ENCODE measurements at places on chromosomes 2 and 18. TPM values are rescaled to one million over a fixed set of nuclear protein-coding genes. Genes with fewer than 3 reads are reported as not detected.

DNA sequence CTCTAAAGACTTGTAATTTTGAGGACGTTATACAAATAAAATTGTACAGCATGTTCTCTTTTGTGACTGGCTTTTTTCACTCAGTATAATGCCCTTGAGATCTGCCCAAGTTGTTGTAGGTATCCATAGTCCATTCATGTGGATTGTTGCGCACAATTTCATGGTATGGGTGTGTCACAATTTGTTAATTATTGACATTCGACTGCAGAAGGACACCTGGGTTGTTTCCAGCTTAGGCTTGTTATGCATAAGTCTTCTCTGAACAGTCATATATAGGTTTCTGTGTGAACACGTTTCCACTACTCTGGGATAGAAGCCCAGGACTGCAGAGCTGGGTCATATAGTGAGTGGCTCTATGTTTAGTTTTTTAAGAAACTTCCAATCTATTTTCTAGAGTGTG lies 800.8 kb upstream of the SALL3 start:
- no peak for DNase-seq

DNA sequence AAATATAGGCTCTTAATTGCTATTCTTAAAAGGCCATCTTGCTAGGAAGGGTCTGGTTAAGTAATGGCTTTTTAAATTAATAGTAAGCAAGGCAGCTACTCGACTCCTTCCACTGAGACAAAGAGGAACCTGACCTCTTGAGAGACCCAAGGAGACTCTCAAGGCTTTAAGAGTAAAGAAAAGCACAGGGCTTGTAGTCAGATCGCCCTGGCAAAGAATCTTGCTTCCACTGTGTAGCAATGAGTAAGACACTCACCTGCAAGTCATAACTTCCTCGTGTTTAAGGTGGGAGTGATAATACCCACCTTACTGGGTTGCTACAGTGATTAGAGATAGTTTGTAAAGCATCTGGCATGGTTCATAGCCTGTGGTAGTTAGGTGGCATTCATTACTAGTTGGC lies 274.5 kb downstream of the TSN start:
- no peak for DNase-seq

DNA sequence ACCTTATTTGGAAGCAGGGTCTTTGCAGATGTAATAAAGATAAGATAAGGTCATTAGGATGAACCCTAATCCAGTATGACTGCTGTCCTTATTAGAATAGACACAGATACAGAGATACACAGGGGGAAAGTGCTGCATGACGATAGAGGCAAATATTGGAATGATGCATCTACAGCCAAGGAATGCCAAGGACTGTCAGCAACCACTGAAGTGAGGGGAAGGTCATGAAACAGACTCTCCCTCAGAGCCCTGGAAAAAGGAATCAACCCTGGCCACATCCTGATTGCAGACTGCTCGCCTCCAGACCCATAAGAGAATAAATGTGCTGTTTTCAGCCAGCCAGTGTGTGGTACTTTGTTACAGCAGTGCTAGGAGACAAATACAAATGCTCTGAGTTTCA lies 14.8 kb downstream of the TMEM237 start:
- DNase-seq: no peak

DNA sequence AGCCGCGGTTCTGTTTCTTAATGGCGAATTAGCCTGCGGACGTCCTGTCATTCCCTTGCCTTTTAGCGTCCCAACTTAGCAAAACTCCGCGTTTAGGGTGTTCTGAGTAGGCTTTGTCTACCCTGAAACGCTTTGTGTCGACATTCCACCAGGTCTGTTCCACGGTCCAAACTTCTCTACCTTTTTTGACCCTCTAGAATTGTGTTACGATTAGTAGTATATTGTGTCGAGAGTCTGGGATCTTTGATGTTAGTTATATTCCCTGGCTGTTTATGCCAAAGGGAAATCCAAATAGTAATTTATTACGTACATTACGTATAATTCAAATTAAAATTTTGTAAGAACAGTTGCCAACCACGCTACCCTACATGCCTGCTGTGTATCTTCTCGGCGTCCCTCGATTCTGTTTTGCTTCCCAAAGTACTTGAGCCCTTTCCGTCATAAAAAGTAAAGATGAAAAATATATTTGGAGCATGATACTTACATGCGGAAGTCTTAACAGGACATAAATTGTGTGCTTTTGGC lies 495 bp upstream of the TTC32 start:
- no peak for DNase-seq

DNA sequence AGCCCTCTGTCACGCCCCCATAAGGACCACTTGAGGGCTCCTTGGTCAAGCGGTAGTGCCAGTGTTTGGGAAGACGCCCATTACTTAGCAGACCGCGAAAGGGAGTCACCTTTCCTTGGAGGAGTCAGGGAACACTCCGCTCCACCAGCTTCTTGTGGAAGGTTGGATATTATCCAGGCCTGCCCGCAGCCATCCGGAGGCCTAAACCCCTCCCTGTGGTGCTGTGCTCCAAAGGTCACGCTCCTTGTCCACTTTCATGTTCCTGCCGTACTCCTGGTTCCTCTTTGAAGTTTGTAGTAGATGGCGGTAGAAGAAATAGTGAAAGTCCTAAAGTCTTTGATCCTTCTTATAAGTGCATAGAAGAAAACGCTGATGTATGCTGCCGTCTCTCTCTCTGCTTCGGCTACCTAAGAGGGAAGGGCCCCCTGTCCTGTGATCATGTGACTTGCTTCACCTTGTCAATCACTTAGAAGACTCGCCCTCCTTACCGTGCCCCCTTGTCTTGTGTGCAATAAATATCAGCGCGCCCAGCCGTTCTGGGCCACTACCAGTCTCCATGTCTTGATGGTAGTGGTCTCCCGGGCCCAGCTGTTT lies 1.7 kb upstream of the CATIP start:
- no peak for DNase-seq

GRCh38 chr18:56238576-56238975 lies 399.8 kb downstream of the TXNL1 start:
- DNase-seq: no peak

GRCh38 chr2:89850481-89850880 lies 1159.0 kb downstream of the RPIA start:
- DNase-seq: no peak

DNA sequence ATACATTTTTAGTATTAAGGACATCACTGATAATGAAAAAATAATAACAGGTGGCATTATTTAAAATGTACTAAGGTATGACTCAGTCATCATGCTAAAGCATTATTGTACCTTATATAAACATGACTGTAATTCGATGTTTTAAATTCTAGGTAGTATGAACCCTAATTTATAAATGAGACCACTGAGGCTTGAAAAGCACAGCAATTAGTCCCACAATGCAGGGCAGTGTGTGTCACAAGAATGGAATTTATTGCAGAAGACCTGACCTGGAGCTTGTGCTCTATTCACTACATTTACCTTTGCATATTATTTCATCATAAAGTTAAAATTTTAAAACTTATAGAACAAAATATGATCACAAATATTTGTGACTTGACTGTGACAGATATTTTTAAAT lies 358.5 kb upstream of the DSEL start:
- no peak for DNase-seq

DNA sequence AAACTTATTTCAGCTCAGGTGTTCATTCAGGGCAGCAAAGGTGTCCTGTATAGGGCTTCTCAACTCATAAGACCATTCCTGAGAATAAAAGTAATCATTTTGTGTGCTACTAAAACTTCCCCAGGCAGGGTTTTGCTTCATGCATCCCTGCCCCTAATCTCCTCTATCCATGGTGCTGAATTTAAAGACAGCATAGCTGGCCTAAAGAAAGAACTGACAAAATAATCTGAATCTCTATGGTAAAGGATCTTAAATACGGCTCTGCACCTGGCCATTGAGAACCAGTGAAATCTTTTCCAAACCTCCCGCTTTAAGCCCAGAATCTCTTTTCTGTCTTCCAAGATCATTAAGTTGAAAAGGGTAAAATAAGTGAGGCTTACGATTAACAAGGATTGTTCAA lies 292.1 kb upstream of the KLHL29 start:
- no peak for DNase-seq

DNA sequence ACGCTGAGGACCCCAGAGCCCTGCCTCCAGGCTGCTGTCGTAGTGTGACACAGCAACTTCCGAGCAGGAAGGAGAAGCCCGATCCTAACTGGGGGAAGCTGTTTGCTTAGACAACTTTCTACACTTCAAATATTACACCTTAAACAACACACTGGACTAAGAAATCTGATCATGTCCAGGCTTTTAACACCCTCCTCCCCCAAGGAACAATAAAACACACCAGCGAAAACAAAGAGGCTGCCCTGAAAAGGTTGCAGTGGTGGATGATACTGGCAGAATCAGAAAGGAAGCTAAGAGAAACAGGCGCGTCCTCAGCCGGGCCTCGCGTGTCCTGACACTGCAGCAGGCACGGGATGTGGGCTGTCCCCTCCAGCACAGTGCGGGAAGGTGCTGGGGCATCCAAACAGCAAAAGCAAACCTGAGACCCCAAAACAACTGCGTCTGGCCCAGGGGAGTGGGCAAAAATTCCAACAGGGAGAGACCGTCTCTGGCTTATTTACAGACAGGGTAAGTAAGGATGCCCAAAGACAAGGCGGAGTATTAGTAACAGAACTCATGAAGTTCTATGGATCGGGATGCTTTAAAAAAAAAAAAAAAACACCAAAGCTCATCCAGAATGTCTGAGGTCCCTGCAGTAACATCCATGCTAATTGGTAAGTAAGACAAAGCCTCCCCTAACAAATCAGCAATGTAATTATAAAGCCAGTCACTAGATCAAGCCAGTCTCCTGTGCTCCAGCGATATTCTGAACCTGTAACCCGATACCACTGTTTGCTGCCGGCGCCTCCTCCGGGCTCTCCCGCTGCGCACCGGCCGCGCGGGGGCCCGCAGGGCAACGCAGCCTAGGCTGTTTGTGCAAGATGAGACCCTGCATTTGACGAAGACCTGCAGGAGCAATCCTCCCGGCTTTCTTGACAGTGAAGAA lies 9.0 kb downstream of the SERTAD2 start:
- DNase-seq: no peak

DNA sequence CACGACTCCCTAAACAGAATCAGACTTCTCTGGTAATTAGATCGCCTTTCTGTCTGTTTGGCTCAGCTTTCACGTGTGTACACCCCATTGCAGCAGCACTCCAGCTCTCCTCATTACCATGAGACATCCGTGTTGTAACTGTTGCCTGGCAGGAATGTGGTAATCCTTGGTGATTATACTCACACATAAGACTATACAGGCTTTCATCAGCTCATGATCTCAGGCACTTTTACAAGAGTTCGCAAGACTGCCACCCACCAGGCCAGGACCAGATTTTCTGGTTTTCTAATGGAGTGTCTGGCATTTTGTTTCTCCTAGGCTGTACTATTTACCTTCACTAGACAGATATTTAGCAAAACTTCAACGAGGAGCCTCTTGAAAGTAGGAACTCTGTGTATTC lies 50.2 kb downstream of the ACVR1 start:
- no peak for DNase-seq

DNA sequence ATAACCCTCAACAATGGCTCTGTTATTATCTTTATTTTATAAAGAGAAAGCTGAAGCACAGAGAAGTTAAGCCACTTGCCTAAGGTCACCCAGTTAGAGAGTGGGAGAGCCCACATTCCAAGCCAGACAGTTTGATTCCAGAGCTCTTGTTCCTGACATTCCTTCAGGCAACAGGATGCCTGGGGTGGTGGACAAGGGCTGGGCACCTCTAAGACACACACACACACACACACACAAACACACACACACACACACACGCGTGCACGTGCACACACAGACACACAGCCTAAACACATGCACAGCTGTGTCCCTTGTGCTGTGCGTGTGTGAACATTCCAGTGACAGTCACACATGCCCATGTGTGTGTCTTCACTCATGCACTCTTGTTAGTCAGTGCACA lies 26.4 kb downstream of the CELF4 start:
- no peak for DNase-seq

GRCh38 chr2:218569661-218570500 lies 1.2 kb downstream of the CNOT9 start:
- DNase-seq: no peak

DNA sequence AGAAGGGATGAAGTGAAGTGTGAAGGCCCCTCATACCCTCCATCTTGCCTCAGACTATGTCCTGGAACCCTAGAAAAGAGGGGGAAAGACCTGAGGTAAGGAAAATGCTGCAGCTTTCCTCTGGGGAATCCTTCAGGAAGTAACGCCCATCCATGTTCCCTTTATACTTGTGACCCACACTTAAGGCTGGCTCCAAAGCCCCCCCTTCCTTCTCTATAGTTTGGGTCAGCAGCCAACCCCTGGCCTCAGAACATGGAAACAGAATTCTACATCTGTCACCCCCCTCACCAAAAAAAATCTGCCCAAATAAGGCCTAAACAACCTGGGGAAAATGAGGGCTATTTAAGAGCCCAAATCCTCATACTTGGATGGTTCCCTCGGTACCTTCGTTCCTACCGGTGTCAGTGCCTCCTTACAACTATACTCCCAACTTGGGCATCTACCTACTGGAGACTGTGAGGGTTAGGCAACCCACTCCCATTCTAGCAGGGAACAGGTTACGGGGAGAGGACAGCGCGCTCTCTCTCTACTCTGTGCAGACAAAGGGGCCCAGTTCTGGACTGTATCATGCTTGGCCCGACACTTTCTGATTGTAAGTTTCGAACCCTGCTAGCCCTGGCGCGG lies 689 bp downstream of the OST4 start:
- DNase-seq: no peak

- DNase-seq: no peak
Observed at GRCh38 chr2:134252092-134252750, 1.7 kb upstream of the MGAT5 start.

- DNase-seq: no peak
Observed at GRCh38 chr2:65656160-65656718, 223.8 kb upstream of the SPRED2 start.

GRCh38 chr2:71606244-71606643 lies 152.9 kb downstream of the DYSF start:
- no peak for DNase-seq

DNA sequence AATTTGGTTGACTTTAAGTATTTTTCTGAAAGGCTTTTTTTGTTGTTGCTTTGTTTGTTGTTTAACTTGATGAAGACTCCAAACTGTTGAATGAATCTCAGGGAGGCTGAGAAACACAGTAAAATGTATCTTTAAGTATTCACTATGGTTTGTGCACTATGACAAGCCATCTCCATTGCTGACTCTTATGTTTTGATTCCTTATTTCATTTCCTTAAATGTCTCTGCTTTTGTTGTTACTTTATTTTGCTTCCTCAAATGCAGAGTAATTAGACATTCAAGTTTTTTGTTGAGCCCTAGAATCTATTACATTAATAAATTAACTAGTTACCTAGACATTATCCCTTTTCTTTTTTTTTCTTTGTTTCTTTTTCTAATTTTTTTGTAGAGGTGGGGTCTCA lies 46.3 kb upstream of the SLC39A10 start:
- no peak for DNase-seq

GRCh38 chr2:222268311-222268990 lies 30.3 kb downstream of the PAX3 start:
- no peak for DNase-seq

- peak; percentile 53 for DNase-seq
Observed at GRCh38 chr18:9684881-9685614, 23.1 kb upstream of the RAB31 start.

GRCh38 chr2:113692698-113693428 lies 63.6 kb downstream of the SLC35F5 start:
- no peak for DNase-seq

GRCh38 chr2:160910681-160911080 lies 249.5 kb upstream of the TANK start:
- no peak for DNase-seq

GRCh38 chr2:177326591-177326990 lies 62.1 kb upstream of the NFE2L2 start:
- DNase-seq: no peak

The TBR1 gene
- total RNA-seq: not detected

The CNDP1 gene
- total RNA-seq: 0.33 TPM

The FOXI3 gene
- not detected for total RNA-seq

The PROC gene
- not detected for total RNA-seq

The RNF152 gene
- total RNA-seq: 64.5 TPM

The SYT4 gene
- not detected for total RNA-seq

The KLF7 gene
- total RNA-seq: 37.3 TPM

The MAP3K19 gene
- not detected for total RNA-seq

Measured in breast epithelium (tissue), 4 donors.